Cardiac muscle cell (in vitro differentiated cells and primary cell): ENCODE measurements at places on chromosomes 1 and 21.

DNA sequence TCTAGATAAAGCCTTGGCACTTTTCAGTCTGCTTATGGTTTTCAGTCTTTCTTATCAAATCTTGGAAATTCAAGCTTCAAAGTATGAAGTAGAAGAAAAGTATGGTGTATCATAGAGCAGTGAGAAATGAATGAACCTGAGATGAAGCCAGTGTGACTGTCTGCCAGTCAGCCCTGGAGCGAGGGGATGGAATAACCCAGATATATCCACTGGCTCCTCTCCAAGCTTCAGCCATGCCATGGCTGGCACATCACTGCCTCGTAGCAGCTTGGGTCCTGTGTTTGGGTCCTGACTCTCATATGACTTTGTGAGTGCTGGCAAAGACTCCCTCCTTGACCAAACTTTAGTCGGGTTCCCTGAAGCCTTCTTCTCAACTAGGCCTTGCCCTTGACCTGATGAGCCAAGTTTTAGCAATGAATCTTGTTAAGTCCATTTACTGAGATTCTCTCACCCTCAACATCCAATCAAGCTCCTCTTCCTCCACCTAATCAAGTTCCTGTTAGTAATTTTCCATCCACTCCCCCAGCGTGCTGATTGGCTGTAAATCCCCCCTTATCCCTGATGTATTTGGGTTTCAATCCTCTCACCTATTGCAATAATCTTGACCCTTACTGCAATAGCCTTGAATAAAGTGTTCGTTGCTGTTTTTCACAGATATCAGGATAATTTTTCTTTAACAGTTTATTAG, 62.5 kb upstream of the PRDX6 start:
- no peak overlapping the region for H3K27ac ChIP-seq
- no peak for DNase-seq
- H3K27me3 ChIP-seq: no peaks in the 10 kb centered on the region

DNA sequence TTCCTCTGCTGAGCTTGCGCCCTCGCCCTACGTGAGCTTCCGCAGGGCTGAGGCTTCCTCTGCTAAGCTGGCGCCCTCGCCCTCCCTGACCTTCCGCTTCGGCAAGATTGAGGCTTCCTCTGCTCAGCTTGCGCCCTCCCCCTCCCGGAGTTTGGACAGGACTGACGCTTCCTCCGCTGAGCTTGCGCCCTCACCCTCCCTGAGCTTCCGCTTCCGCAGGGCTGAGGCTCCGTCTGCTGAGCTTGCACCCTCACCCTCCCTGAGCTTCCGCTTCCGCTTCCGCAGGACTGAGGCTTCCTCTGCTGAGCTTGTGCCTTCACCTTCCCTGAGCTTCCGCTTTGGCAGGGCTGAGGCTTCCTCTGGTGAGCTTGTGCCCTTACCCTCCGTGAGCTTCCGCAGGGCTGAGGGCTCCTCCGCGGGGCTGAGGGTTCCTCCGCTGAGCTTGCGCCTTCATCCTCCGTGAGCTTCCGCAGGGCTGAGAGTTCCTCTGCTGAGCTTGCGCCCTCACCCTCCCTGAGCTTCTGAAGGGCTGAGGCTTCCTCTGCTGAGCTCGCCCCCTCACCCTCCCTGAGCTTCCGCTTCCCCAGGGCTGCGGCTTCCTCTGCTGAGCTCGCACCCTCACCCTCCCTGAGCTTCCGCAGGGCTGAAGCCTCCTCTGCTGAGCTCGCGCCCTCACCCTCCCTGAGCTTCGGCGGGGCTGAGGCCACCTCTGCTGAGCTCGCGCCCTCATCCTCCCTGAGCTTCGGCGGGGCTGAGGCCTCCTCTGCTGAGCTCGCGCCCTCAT, 753.6 kb upstream of the TPTE start:
- no peak overlapping the region for H3K4me3 ChIP-seq
- H3K4me1 ChIP-seq: no peaks in the 10 kb centered on the region
- H3K27me3 ChIP-seq: no peaks in the 10 kb centered on the region
- H3K27ac ChIP-seq: no peak overlapping the region
- no peaks in the 10 kb centered on the region for H3K36me3 ChIP-seq

- peaks cover 51% of the 10 kb centered on the region for H3K4me1 ChIP-seq
- DNase-seq: peak; percentile 45
- no peak overlapping the region for H3K27ac ChIP-seq
- peak overlapping the region; percentile 100 for H3K4me3 ChIP-seq
- no peaks in the 10 kb centered on the region for H3K27me3 ChIP-seq
These were observed 829 bp downstream of the PEA15 start for GRCh38 chr1:160206036-160206389.

GRCh38 chr21:39669485-39669884, 56.7 kb downstream of the B3GALT5 start:
- no peak for DNase-seq
- H3K4me3 ChIP-seq: no peak overlapping the region
- no peaks in the 10 kb centered on the region for H3K27me3 ChIP-seq
- peak overlapping the region; percentile 75 for H3K27ac ChIP-seq
- H3K36me3 ChIP-seq: no peaks in the 10 kb centered on the region

DNA sequence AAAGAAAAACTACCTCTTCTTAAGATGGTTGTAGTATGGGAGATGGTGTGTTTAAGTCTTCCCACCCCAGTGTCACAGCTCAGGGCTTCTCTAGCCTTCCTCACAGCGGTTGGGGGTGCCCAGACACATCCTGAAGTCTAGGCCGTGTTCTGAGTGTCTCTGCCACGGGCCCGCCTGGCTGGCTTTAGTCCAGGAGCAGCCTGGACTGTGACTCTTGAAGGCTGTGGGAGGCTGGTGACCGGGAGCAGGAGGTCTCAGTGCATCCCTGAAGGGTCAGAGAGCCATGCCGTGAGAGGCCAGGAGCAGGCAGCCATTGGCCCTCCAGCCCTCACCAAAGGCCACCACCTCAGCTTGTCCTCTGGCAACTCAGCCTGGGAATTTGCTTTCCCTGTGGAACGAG, 4.5 kb downstream of the EPHX1 start:
- H3K27ac ChIP-seq: no peak overlapping the region
- no peak for DNase-seq
- H3K4me1 ChIP-seq: peaks cover 13% of the 10 kb centered on the region
- no peak overlapping the region for H3K4me3 ChIP-seq

- no peak overlapping the region for H3K27ac ChIP-seq
- no peak for DNase-seq
- H3K27me3 ChIP-seq: no peaks in the 10 kb centered on the region
These were observed 54.1 kb upstream of the RGS18 start for GRCh38 chr1:192104128-192104527.

DNA sequence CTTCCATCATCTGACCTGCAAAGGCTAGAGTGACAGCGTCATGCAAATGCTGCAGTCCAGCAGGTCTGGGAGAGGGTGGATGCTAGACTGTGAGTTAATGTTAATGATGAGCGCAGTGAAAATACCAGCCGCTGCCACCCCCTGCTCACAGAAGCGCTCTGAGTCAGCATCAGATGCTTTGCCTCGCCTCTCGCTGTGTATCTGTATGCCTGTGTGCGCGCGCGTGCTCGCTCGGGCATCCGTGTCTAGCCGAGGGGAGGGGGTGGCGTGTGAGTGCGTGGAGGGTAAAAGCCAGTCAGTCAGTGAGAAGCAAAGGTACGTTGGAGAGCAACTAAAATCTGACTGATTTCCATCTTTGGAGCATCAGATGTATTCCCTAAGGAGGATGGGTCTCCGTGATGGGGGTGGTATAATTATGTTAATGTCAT, 858.7 kb downstream of the USP25 start:
- H3K4me1 ChIP-seq: peaks cover 4% of the 10 kb centered on the region

DNA sequence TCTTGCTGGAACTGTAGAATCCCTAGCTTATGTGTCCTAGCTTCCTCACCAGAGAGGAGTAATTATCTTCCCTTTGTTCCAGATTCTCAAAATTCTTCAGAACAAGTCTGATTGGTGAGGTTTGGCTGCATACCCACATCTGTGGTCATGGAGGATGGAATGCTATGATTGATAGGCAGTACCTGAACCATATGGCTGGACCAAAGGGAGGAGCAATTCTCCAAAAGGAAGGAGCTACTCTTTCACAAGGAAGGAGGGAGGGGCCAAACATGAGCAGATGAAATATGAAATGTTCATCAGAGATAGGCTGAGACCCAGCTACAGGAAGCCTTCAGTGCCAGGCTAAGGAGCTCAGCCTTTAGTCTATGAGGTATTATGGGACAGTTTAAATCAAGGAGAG, 5.0 kb upstream of the RNF19B start:
- H3K27ac ChIP-seq: no peak overlapping the region
- H3K36me3 ChIP-seq: no peaks in the 10 kb centered on the region
- no peaks in the 10 kb centered on the region for H3K4me1 ChIP-seq
- DNase-seq: peak; percentile 69
- H3K4me3 ChIP-seq: no peak overlapping the region

GRCh38 chr21:19995253-19995652, 1003.0 kb upstream of the NCAM2 start:
- no peak overlapping the region for H3K4me3 ChIP-seq
- no peak for DNase-seq
- H3K27me3 ChIP-seq: no peaks in the 10 kb centered on the region
- no peaks in the 10 kb centered on the region for H3K36me3 ChIP-seq
- H3K4me1 ChIP-seq: no peaks in the 10 kb centered on the region

- no peaks in the 10 kb centered on the region for H3K36me3 ChIP-seq
- H3K27ac ChIP-seq: no peak overlapping the region
- no peak overlapping the region for H3K4me3 ChIP-seq
- H3K27me3 ChIP-seq: no peaks in the 10 kb centered on the region
- no peak for DNase-seq
These were observed 134.1 kb upstream of the ETV3 start for GRCh38 chr1:157272264-157272663.

- no peaks in the 10 kb centered on the region for H3K27me3 ChIP-seq
- H3K36me3 ChIP-seq: no peaks in the 10 kb centered on the region
- H3K4me1 ChIP-seq: peaks cover 8% of the 10 kb centered on the region
- H3K27ac ChIP-seq: no peak overlapping the region
These were observed 4.1 kb upstream of the AGTRAP start for GRCh38 chr1:11731691-11732283.

DNA sequence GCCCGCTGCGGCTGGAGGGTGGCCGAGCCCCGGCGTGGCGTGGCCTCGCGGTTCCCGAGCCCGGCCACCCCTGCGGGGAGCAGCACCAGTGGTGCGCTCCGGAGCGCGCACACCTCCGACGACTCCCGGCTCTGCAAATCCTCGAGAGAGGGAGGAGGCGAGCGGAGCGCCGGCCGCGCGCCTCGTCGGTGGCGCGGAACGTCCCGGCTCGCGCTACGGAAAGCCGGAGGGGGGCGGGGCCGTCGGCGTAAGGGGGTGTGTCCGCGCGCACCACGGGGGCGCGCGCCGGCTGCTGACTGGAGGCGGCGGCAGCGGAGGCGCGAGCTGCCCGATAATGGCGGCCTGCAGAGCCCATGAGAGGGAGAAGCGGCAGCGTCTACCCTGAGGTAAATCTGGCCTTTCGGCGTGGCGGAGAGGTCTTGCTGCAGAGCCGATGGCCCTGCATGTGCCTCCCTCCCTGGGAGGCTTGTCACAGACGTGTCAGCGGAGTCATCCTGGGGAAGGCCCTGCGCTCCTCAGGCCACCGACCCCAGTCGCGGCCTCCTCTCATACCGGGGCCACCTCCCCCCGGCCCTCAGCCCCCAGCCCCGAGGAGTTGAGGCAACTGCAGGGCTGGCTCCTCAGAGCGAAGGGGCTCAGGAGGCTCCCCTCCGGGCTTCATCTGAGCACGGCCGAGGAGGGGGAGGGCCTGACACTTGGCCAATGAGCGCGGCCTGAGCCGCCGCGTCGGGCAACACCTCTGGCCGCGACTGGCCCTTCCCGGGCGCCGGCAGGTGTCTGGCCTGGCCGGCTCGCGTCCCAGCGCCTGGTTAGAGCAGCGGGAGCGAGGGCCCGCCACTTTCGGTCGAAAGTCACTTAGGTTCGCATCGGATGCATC, at the start of gene PDIK1L:
Gene PDIK1L (plus strand): TSS at position 295 of the 877 bp plus-strand sequence. CDS start 2,485 bp downstream, outside the sequence.
- peak; percentile 98 for DNase-seq
- no peaks in the 10 kb centered on the region for H3K27me3 ChIP-seq
- peaks cover 12% of the 10 kb centered on the region for H3K36me3 ChIP-seq
- H3K4me1 ChIP-seq: peaks cover 17% of the 10 kb centered on the region

DNA sequence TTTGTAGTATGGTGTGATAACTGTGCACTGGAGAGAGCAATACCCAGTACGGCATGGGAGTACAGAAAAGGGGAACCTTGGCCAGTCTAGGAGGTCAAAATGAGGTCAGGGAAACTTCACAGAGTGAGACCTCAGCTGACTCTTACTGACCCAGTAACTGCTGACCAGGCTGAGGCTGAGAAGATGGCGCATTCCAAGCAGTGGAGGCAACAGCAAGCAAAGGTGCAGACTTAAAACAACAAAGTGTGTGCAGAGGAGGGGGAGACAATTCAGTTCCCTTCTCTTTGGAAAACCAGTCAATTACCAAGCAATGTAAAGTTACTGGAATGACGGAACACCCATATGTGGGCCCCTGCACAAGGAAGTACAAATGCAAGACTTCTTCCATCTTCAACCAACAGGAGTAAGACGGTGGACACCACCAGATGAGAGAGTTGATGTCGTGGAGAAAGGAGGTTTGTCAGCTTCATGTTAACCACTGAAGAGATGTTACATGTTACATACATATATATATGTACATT, 54.6 kb upstream of the PRDX6 start:
- no peak overlapping the region for H3K4me3 ChIP-seq
- no peaks in the 10 kb centered on the region for H3K4me1 ChIP-seq
- no peaks in the 10 kb centered on the region for H3K27me3 ChIP-seq
- no peak overlapping the region for H3K27ac ChIP-seq
- no peak for DNase-seq
- H3K36me3 ChIP-seq: no peaks in the 10 kb centered on the region

GRCh38 chr1:183634429-183635065, 1.0 kb downstream of the ARPC5 start:
- H3K4me3 ChIP-seq: peak overlapping the region; percentile 68
- peaks cover 16% of the 10 kb centered on the region for H3K36me3 ChIP-seq
- H3K27ac ChIP-seq: peak overlapping the region; percentile 98
- no peak for DNase-seq
- no peaks in the 10 kb centered on the region for H3K27me3 ChIP-seq

GRCh38 chr1:173300061-173301044, 93.2 kb upstream of the TNFSF4 start:
- H3K27ac ChIP-seq: no peak overlapping the region
- DNase-seq: no peak
- peaks cover 25% of the 10 kb centered on the region for H3K4me1 ChIP-seq
- no peak overlapping the region for H3K4me3 ChIP-seq
- no peaks in the 10 kb centered on the region for H3K27me3 ChIP-seq

- no peak overlapping the region for H3K27ac ChIP-seq
- no peak for DNase-seq
These were observed 139.2 kb downstream of the PTPRC start for GRCh38 chr1:198778049-198778448.

GRCh38 chr1:43548285-43549271, 17.9 kb downstream of the PTPRF start:
- H3K27me3 ChIP-seq: no peaks in the 10 kb centered on the region
- DNase-seq: peak; percentile 48
- H3K4me3 ChIP-seq: no peak overlapping the region
- no peak overlapping the region for H3K27ac ChIP-seq
- no peaks in the 10 kb centered on the region for H3K36me3 ChIP-seq
